Stimulated activated CD4-positive, alpha-beta T cell treated with anti-CD3 and anti-CD28 coated beads, TNF-alpha, amount 100 ng/mL, for 24 hours (primary cell): ENCODE measurements at places on chromosomes 11 and 22.

DNA sequence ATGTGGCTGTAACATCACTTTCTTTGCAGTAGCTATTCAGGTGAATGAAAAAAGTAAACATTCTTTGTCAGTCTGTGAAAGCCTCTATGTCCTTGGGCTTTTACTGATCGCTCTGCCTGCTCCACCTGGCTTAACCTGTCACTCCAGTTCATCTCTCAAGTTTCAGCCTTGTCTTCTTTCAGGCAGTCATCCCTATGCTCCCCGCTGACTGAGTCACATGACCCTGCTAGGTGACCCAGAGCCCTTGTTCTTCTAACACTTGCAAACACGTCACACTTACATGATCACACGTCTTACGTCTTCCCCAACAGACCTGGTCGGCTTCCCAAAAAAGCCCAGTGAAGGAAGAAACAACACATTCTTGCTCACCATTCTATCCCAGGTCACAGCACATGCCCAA lies 499.3 kb upstream of the TENM4 start:
- no peak for DNase-seq

- DNase-seq = no peak
These were observed 6.5 kb downstream of the KBTBD3 start for GRCh38 chr11:106070606-106071005.

GRCh38 chr11:43403357-43404231 lies 44.9 kb downstream of the TTC17 start:
- DNase-seq = no peak

DNA sequence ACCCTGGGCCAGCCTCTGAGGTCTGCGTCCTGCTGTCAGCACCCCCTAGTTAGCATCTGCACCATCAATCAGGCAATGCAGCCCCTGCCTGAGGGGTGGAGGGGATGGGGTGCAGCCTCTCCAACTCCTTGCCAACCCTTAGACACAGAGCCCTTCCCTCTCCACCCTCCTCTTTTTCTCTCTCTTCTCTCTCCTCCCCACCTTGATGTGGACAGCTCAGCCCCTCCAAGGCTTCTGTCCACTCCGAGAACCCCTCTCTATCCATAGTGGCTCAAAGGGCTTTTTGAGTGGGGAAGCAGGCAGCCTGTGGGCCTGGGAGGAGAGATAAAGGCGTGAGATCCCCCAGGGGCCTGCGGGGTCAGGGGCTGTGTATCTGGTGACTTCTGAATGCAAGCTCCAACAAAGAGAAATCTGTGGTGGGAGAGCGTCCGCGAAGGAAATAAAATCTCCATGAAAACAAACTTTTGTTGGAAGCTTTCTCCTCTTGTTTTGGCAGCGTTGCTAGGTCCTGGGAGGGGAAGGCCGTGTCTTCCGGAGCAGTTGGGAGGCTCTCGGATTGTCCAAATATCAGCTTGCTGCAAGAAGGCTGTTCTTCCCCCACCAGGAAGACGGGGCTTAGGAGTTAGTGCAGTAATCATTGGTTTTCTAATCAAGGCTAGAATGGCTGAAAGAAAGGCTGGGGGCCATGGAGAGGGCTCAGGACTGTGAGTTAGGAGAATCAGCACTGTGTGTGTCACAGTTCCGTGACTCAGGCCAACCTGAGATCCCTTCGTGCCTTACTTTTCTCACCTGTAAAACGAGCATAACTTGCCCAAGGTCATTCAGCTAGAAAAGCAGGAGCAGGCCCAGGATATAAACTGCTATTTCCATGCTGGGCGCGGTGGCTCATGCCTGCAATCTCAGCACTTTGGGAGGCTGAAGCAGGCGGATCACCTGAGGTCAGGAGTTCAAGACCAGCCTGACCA lies 50.3 kb downstream of the PKNOX2 start:
- DNase-seq = no peak

DNA sequence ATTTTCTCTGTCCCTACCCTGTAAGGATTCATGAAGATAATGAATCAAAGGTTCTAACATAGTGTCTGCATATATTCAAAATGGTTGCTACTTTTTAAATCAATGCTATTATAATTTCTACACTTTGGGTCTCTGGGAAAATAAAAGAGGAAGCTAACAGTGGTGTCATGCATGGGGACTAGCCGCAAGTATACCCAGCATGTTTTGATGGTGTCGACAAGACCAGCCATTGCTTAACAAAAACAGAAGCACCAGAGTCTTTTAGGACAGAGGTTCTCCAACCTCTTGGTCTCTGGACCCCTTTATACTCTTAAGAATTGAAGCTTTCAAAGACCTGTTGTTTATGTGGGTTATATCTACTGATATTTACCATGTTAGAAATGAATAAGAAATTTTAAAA lies 37.8 kb downstream of the RNF141 start:
- no peak for DNase-seq

DNA sequence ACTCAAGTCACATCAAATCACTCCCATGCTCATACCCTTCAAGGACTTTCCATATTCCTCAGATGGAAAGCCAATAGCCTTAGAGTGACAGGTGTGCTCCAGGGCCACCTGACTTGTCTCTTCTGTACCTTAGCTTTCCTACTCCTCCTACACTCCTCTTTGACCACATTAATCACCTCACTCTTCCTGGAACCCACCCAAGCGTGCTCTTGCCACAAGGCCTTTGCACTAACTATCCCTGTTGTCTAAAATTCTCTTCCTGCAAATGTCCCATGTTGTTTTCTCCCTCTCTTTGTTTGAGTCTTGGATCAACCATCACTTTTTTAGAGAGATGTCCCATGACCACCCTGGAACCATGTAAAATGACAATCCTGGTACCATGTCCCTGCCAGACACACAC lies 244.1 kb downstream of the AASDHPPT start:
- no peak for DNase-seq

DNA sequence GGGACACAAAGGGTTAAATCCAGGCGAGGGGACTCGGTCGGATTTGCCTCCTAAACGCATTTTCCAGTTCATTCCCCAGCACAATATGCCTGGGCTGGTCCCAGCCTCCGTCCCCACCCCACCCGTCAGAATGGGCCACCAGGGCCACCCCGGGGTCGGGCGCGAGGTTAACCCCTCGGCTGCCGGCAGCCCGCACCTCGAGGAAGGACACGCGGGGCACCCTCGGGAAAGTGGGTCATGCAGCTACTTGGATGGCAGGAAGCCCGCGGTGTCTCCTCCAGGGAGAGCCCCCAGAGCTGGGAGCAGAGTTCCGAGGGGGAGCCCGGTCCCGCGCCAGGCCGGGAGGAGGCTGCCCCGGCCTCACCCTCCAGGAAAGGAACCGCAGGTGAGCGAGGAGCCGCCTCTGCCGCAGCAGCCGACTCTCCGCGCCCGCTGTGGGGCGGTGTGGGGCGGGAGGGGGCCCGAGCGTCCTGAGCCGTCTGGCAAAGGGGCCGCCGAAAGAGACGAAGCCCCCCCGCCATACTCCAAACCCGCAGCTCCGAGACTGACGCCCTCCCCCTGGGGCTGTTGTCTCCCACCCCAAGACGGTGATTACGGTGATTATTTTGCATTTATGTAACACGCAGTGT lies 1.4 kb downstream of the NECTIN1 start:
- no peak for DNase-seq

DNA sequence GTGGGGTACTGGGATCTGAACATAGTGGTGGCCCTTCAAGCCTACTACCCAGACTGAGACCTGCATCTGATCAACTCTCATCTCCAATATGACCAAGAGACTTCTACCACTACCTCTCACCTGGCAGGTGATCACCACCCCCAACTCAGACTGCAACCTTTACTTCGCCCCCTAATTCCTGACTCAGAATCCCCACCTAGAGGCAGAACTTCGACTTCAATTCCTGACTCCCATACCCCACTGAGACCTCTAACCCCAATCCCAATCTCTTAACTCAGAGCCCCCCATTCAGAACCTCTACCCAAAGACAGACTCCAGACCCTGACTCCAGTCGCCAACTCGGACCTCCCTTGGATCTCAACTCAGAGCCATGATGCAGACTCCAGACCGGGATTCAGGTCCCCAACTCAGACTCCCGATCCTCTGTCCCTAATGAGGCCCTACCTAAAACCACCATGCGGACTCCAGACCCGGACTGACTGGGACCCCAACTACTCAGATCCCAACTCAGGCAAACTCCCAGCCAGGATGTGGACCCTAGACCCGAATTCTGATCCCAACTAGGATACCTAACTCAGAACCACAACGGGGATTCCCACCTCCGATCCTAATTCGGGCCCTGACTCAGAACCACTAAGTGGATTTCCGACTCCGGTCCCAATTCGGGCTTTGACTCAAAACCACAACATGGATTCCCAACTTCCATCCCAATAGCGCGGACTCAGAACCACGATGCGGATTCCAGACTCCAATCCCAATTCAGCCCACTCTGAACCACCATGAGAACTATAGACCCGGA lies 1.2 kb downstream of the KCNQ1OT1 start:
- DNase-seq = no peak

- no peak for DNase-seq
These were observed 45.6 kb downstream of the COMMD9 start for GRCh38 chr11:36243641-36244040.

GRCh38 chr11:94775567-94776327 lies 7.6 kb downstream of the AMOTL1 start:
- no peak for DNase-seq

DNA sequence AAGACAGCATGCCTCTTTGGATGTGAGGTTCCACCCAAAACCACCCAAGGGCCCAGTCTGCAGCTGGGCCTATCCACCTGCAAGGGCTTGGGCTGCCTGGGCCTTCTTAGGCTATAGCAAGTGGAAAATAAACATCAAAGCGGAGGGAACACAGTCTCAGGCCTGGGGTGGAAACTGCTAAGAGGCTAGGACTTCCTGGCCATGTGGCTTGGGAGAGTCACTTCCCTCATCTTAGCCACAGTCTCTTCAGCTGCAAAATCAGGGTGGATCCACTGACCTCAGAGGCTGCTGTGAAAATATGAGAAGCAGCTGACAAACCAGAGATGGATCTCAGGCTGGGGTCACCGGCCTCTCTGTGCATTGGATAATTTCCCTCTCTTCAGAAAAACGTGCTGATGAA lies 30.6 kb upstream of the TFIP11 start:
- no peak for DNase-seq

- DNase-seq = no peak
These were observed 1280.8 kb downstream of the BRD1 start for GRCh38 chr22:48546653-48547424.

GRCh38 chr11:8650401-8650990 lies 32.0 kb downstream of the TRIM66 start:
- DNase-seq = no peak

DNA sequence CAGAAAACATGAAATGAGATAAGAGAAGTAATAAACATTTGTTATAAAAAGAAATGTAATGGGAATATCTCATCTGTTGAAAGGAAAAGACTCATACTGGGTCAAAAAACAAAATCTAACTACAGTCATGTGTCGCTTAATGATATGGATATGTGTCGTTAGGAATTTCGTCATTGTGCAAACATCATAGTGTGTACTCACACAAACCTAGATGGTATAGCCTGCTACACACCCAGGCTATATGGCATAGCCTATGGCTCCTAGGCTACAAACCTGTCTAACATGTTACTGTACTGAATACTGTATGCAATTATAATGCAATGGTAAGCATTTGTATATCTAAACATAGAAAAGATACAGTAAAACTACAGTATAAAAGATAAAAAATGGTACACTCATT lies 89.8 kb upstream of the ZC3H12C start:
- no peak for DNase-seq

GRCh38 chr11:83093634-83094033 lies 21.9 kb upstream of the RAB30 start:
- no peak for DNase-seq

DNA sequence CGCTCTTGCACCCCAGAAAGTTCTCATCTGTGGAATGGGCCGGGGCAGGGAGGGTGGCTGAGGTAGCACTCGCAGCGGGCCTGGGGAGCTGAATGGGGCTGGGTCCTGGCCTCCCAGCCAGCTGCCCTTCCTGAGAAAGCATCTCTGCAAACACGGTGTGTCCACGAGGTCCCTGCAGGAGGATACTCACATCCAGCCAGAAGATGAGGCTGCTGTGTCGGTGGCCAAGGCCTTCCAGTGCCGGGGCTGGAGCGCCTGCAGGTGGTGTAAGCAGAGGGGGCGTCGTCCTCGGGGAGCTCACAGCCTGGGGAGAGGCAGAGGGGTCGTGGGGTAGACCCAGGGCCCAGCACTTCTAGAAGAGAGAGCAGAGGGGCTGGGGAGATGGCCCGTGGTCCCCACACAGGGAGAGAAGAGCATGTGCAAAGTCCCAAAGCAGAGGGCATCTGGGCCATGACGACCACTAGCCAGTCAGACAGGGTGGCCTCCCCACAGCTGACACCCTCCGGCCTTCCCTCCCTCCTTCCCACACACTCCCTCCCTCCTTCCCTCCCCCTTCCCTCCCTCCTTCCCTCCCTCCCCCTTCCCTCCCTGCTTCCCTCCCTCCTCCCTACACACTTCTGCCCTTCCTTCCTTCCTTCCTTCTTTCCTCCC lies 97.9 kb downstream of the WNT7B start:
- DNase-seq = no peak

GRCh38 chr22:33792832-33793231 lies 127.4 kb downstream of the LARGE1 start:
- no peak for DNase-seq

GRCh38 chr22:44365832-44366231 lies 53.1 kb upstream of the SHISAL1 start:
- no peak for DNase-seq

DNA sequence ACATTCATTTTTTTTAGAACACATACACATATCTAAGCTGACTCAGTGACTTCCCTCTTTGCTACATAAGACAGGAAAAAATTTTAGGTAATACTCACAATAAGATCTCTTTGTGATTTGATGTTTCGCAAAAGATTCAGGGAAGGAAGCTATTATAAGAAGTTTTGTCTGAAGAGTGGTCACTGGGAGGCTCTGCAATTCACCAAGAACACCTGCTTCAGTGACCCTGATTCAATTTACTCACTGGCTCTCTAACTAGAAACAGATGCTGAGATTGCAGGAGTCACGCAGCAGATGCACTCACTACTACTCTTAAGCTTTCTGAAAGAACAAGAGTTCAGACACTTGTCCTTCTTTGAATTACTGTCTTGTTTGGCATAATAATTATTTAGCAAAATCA lies 193.6 kb upstream of the DDI1 start:
- DNase-seq = no peak

DNA sequence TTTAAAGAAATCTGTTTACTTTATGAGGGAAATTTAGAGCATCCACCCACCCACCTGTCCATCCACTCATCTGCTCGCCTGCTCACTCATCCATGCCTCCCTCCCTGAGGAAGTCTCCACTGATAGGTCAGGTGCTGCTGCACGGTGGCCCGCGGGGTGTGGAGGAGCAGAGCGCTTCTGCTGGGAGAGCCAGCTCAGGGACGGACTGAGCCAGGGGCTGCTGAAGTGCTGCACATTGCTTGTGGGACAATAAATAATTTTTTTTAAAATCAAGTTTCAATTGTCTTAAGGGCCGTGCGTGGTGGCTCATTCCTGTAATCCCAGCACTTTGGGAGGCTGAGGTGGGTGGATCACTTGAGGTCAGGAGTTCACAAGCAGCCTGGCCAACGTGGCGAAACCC lies 148.9 kb downstream of the TBC1D22A start:
- DNase-seq = no peak

DNA sequence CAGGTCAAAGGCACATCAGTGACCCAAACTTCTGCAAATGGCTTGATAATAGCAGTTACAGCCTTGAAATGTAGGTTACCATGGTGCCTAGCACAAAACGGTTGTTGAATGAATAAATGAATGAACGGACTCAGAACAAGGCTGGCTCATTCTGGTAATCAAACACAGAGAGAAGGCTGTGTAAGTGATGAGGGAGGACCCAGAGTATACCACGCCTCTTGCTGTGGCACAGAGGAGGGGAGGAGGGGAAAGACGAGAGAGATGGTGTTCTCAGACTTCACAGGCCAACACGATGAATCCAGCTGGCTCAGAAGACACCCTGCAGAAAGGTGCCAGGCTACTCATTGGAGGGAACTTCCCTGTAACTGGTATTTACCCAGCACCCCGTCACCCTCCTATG lies 38.3 kb downstream of the PC start:
- no peak for DNase-seq
